ENCODE measurements at places on chromosomes 5 and 9.

DNA sequence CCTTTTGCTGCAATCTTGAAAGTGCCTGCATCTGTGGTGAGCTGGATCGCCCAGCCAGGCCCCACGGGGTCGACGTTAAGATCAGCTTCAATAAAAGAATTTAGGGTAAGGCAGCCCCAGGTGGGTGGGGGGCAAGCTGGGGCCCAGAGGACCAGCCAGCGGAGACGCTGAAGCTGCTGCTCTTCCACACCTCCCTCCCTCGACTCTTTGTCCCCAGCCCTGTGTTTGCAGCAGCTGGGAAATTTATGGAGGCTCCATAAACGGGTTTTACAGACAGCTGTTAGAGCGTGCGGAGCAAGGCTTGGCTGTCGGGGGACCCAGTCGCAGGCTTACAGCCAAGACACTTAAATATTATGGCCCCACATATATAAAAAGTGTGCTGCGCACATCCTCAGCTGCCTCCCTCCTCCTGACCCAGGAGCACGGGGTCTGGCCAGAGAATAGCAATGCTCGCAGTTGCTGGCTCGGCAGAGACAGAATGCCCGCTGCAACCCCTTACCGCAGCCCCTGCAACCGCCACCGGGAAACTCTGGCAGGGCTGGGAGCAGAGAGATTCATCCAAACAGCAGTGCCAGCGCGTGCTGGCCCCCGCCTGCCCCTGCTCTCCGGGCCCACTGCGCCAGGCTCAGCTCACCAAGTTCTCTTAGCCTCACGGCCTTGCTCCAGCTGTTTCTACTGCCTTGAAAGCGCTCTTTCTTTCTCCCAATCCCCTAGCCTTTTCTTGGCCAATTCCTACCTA lies 28.4 kb upstream of the MVB12B start:
- no peak for DNase-seq

GRCh38 chr9:109733690-109734089 lies 46.3 kb upstream of the PALM2AKAP2 start:
- no peak for DNase-seq

DNA sequence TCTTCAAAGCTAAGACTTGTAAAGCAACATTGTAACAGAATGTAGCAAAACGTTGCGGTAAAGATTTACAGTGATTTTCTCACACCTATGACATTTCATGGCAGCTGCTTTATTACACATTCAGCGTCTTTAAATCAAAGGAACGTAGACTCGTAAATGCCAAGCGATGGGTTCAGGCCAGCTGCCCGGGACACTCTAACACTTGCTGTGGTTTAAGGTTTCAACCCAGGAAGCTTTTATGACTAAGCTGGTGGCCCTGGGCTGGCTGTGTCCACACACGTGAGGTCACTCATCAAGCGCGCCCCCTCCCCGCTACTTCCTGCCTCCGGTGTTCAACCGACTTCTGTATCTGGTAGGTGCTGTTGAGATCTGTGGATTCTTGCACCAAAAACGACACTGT lies 2.5 kb downstream of the SLC6A18 start:
- DNase-seq, result no peak

DNA sequence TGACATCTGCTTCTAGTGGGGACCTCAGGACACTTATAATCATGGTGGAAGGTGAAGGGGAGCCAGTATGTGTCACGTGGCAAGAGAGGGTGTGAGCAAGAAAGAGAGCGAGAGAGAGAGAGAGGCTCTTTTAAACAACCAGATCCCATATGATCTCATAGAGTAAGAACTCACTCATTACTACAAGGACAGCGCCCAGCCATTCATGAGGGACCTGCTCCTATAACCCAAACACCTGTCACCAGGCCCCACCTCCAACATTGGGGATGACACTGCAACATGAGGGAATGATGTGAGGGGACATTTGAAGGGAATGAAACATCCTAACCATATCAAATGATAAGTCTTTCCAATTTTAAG lies 427.5 kb downstream of the EFNA5 start:
- DNase-seq, result no peak

GRCh38 chr9:94663140-94663539 lies 23.8 kb upstream of the FBP1 start:
- no peak for DNase-seq

- DNase-seq, result no peak
Measured at GRCh38 chr9:567747-568305, 273.7 kb upstream of the DMRT1 start.

DNA sequence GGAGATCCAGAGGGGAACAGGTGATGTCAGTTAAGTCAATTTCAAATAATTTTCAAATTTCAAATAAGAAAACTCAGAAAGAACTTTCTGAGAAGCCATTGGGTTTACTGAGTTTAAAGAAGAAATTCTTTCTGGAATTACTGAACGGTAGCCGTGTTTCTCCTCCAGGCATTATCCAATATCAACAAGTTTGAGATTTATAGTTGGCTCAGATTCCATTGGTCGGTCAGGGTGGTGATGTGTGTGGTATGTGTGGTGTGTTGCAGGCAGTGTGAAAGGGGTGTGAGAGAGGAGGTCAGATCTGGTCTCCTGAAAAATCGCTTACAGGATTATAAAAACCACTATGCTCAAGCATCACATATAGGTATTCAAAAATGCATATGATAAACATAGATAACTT lies 60.1 kb downstream of the PDE4D start:
- no peak for DNase-seq

DNA sequence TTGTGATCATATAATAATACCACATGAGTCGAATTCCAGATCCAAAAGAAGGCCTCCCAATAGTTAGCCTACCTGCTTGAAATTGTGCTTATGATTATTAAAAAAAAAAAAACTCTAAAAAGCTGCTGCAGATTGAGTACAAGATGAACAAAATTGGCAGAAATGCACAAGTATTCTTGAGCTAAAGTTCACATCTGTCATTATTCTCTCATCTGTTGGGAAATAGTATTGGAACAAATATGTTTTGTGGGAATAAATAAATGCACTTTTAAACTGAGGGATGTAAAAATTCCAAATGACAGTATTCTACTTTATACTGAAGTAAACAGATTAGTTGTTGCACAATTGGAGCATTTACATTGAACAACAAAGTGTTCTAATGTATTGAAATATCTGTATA lies 15.7 kb downstream of the DAB2 start:
- no peak for DNase-seq

DNA sequence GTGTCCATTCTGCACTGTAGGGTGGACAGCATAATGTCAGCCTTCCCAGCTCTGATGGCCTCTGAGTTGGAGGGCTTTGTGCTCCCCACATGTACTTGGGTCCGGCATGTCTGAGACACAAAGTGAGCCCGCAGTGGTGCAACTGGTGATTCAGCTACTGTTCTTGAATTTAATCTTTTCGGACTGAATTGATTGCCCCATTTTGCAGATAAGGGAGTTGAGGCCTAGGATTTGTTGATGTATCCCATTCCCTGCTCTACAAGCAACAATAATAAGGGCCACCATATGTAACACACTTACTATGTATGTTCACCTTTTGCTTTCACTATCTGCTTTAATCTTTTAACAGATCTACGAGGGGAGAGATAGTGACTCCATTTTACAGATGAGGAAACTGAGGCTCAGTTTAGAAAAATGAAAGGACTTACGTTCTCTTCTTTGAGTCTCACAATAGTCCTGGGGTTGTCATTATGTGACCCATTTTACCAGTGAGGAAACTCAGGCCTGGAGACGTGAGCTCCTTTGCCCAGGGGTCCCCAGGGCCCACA lies 4.5 kb downstream of the GSN start:
- DNase-seq, result no peak

GRCh38 chr5:166746506-166746905 lies 1544.9 kb upstream of the WWC1 start:
- no peak for DNase-seq

Data from activated CD4-positive, alpha-beta T cell treated with anti-CD3 and anti-CD28 coated beads for 48 hours (primary cell).